ENCODE measurements at places on chromosomes 5 and 9.

DNA sequence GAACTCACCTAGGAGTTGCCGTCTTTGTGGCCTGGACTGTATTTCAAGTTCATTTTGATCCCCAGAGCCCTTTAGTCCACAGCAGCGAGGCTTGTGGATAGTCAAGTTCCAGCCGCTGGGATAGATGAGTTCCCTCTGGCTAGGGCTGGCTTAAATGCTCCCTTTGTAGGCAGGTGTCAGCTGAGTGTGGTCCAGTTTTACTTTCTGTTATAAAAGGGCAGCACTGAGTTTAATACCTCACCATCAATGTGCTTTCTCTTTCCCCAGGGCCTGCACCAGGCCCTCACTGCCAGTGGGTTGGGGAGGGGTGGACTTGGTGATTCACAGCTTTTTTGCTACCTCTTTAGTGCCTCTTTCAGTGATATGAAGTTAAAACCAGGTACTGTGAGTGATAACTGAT lies 188.2 kb downstream of the SLCO4C1 start:
- DNase-seq: no peak

- no peak for DNase-seq
These were observed 198.6 kb upstream of the CDH6 start for GRCh38 chr5:30994902-30995301.

DNA sequence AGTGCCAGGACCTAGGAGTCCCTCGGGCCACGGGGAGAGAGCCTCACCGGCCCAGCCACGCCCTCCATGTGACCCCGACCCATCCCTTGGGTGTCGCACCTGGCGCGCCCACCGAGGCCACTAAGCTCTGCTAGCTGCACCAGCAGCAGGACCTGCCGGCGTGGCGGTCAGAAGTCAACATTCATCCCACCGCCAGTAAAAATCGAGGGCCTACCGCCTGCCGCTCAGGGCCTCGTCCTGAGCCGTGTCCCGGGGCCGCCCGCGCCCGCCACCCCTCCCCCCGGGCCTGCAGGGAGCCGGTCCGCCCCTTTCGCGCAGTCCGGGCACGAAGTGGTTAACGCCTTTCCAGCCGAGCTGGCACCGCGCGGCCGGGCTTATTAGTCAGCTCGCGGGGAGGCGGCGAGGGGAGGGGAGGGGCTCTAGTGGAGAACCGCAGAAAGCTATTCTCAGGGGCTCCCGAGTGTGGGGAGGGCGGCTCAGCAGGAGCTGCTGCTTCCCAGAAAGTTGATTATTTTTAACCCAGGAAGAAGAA lies 124.4 kb downstream of the C9orf50 start:
- peak; percentile 93 for DNase-seq

DNA sequence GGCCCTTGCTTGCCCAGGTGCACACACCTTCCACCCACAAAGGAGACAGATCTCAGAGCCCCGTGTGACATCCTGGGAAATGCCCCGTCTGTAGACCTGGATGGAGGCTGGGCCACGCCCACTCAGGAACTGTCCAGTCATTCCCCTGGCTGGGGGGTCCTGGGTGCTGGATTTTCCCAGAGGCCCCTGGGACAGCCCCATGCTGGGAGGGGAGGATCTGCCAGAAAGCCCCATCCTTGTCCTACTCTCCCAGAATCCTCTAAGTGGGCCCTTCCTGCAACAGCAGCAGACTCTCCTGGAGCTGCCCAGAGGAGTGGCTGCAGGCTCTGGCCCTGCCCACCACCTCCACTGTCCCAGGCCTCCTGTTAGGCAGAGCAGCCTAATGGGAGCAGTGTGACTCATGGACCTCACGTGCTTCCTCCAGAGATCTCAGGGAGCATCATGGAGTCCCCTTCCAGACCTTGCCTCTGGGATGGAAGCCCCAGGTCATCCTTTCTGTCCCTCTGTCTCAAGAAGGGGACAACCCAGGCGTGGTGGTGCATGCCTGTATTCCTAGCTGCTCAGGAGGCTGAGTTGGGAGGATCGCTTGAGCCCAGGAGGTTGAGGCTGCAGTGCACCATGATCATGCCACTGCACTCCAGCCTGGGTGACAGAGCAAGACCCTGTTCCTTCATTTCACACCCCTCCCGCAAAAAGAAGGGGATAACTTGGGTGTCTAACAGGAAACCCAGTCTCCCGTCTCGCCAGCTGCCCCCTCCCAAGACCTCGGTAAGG lies 51.7 kb downstream of the JADE2 start:
- peak; percentile 92 for DNase-seq

- no peak for DNase-seq
These were observed 11.3 kb downstream of the TLR4 start for GRCh38 chr9:117715411-117715989.
